ENCODE measurements at places on chromosomes 12 and 14.

- DNase-seq, result no peak
Measured at GRCh38 chr14:68962681-68963080, 16.4 kb downstream of the ACTN1 start.

DNA sequence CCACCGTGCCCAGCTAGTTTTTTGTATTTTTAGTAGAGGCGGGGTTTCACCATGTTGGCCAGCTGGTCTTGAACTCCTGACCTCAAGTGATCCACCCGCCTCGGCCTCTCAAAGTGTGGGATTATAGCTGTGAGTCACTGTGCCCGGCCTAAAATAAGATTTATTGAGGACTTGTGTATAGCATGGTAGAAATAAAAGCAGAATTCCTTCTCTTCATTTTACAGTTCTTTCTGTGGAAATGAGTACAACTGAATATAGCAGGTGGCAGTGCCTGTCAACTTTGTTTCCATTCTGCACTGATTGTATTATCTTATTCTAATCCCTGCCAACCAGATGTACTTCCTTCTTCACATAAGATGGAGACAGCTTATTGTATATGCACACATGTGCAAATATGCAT is 41.0 kb downstream of the DIP2B start:
- no peak for DNase-seq

DNA sequence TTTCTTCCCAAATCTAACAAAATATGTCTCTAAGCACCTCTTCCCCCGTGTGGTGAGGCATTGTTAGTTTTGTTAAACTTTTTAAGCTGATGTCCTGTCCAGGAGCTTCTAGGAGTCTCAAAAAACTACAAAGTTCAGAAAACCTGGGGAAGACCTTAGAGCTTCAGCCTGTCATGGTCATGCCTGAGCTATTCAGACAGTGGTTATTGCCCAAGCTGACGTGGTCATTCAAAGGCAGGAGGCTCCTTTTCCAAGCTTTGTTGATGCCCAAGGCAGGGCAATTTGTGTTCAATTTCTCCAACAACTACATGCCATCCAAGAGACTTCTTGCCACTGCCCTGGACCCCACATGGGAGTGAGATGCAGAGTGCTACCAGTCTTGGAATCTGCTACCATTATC is 5.8 kb upstream of the LYZ start:
- no peak for DNase-seq

DNA sequence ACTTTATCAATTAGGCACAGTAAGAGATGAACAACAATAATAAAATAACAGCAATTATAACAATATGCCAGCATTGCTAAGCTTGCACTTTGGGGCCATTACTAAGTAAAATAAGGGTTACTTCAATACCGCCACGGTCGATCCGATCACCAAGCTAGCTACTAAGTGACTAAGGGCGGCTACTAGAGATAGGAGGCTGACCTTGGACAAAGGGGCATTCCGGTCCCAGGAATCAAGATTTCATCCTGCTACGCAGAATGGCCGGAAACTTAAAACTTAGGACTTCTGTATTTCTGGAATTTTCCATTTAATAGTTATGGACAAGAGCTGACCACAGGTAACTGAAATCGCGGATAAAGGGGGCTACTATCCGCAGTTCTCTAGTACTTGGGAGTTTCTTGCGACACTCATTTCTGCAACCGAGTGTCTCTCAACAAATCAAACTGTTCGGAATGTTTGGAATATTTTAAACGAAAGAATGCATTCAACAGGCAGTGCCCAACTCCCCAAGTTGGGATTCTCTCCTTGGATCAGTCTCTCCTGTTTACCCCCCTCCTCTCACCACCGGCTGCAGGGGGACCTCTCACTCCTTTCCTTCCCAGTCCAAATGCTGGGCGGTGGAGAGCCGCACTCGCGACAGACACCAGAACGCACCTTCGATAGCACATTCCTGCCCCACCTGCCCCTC is 650 bp downstream of the HEBP1 start:
- no peak for DNase-seq

- no peak for DNase-seq
Measured at GRCh38 chr12:124087266-124088051, 114.4 kb downstream of the ZNF664 start.

DNA sequence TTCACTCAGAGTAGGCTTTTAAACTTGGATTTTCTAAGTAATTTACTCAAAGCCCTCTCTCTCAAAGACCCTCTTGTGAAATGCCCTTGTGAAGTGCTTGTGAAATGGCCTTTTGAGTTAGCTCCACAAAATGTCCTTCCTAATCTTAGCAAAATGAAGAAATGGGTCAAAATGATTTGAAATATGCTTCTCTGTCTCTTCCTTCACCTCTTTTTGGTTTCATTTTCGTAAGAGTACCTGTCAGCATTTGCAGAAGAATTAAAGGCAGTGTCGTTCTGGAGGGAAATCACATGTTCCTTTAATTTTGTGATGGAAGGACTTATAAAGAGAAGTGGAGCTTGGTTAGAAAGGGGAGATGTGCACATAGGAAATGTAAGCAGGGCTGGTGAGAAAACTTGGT is 93.7 kb downstream of the HMGA2 start:
- DNase-seq, result no peak

- peak; percentile 57 for DNase-seq
Measured at GRCh38 chr12:121767525-121768016, 25.9 kb downstream of the RHOF start.
